NCI-H1105 (cell line): ENCODE measurements at places on chromosomes 12 and 14.

DNA sequence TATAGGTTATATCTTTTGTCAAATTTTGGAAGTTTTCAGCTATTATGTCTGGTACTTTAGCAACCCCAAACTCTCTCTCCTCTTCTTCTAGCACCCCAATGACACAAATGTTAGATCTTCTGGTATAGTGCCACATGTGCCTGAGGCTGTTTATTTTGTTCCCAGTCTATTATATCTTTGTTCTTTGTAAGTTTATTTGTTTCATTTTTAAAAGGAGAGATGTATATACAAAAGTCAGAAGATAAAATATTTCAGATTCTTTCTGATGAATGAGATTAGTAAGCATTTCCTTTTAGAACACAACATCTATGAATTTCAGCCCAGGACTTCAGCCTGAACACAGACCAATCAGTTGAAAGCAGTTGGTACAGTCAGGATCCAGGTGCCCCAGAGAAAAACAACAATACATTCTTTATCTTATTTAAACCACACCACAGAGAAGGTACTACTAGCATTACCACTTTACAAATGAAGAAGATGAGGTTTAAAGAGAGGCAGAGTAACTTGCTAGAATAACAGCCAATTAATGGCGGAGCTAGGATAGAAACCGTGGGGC, 114.1 kb upstream of the BTG1 start:
- DNase-seq, result no peak

DNA sequence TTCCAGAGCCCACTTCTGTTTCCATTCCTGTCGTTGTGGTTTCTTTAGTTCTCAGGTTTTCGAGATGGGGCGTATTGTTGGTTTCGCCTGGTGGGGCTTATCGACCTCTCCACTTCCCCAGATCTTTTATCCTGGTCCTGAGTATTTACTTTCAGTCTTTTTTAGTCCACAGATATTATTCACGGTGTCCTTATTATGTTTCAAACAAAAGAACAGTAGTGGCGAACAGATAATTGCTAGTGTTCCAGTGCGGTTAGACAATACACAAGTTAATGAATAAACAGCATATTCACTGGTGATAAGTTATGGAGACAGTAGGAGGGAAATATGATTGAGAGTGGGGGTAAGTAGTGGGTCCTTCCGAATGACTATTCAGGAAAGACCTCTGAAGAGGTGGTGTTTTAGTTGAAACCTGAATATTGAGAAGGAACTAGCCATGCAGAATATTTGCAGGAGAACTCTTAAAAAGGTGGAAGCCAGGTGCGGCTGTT, 668 bp downstream of the TMEM260 start:
- DNase-seq, result no peak

GRCh38 chr14:58568322-58568721, 69.4 kb upstream of the DACT1 start:
- DNase-seq, result no peak

GRCh38 chr12:14325716-14326343, 39.7 kb upstream of the ATF7IP start:
- no peak for DNase-seq

DNA sequence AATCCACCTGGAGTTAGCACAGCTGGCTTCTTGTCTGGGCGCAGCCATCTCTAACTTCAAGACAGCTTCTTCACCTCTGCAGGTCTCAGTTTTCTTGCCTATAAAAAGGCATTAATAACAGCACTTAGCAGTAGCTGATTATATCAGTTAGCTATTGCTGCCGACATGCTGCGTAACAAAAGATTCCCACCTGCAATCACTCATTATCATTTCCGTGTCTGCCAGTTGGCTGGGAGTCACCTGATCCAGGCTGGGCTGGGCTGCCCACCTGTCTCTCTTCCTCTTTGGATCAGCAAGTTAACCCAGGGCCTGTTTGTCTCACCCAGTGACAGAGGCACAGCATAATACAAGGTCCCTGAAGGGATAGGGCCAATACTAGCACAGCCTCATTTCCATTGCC, 109.7 kb downstream of the SCARB1 start:
- DNase-seq, result no peak

- DNase-seq, result no peak
Measured at GRCh38 chr14:93023039-93023438, 92.7 kb downstream of the ITPK1 start.

DNA sequence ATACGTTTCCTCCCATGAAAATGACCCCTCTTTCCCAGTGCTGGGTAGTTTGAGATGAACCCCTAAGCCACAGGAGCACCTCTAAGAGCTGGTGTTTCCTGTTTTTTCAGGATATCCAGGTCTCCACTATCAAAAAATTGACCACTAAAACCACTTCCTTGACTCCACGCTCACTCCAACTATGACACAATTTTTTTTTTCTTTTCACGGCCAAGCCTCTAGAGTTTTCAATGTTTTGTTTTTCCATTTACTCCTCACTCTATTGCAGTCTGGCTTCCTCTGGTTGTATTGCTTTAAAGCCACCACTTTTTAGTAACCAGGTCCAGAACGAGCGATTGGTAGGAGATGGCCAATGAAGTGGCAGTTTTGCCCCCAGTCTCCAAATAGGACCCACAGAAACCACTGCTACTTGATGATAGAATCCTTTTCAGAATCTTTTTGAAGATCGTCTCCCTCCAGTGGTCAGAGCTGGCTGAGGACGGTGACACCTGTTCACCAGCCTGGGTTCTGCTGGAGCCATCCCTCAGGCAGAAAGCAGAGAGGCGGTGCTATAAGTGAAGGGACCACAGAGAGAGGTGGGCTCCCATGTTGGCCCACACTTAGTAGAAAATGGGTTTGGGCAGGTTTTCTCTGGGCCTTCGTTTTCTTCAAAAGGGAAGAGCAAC, 454.4 kb downstream of the VRK1 start:
- no peak for DNase-seq

DNA sequence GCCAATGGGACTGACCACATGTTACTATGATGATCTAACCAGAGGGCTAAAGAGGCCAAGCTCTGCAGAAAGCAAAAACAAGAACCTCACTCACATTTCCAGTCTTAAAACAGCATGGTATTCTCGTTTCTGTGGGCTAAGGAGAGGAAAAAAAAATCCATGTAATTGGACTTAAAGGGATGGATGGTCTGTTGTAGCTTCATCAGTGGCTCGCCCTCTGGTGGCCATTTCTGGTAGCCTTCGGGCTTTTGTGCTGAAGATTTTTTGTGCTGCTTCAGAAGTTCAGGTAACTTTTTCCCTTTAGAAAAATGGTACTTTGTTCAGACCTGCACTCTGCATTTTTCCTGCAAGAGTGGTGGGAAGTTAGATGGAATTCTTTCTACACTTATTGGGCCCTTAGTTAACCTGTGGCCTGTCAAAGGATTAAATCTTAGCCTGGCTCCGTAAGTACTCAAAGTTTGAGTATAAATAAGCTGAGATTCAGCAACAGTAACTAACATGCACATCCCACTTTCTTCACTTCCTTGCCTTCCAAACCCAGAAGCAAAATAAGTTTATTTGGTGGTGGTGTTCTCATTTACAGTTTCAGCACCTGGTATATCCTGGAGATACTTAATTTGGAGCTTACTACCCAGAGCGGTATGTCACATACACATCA, 22.3 kb downstream of the DCAF4 start:
- DNase-seq, result peak; percentile 26

DNA sequence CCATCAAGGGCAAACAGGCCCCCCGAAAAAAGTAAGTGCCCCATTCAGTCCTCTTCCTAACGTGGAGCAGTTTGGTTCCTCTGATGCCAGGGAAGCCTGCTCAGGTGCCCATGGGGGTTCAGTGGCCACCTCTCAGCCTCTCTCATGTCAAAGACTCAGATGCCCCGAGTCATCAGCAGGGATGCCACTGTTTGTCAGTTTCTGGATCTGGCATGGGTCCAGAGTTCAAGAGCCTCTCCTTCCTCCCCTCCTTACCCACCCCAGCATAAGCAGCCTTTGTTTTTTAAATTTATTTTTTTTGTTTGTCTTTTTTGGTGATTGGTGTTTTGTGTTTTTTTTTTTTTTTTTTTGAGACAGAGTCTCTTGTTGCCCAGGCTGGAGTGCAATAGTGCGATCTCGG, 11.3 kb downstream of the KMT5A start:
- DNase-seq, result no peak

GRCh38 chr12:49869816-49870500, 27.1 kb upstream of the BCDIN3D start:
- DNase-seq, result no peak

DNA sequence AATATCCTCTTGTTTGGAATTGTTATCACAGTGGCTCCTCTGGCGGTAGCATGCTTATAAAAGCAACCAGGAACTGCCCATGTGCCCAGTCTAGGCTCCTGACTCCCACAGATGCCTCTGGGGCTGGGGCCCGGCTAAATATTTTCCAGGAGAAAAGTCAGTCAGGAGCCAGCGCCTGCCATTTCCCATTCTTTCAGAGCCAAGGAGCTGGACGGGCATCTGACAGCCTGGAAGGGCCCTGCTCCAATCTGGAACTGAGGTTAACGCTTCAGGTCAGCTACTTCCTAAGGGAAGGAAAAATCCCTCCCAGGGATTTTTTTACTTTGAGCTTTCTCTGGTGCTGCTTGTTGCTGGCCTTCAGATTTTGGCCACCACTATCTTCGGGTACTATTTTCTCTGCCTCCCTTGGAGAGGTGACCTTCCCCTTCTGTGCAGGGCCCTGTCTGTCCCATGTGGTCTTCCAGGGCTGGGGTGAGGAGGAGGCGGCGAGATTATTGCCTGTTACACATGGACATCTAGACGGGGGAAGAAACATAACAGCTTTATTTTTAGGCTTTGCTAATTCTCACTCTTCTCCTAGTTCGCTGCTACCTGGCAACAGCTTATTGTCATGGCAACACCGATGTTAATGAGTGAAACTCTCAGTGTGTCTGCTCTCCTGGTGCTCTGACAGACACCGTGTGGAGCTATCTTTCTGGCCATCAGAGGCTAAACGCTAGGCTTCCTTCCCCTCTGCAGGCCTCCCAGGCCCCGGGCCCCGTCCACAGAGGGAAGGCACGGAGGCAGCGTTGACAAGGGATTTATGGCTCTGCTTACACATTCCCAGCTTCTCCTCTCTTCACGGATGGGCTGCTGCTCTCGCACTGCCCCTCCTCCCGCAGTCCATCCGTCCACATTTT, 160.4 kb downstream of the CACNA1C start:
- no peak for DNase-seq

DNA sequence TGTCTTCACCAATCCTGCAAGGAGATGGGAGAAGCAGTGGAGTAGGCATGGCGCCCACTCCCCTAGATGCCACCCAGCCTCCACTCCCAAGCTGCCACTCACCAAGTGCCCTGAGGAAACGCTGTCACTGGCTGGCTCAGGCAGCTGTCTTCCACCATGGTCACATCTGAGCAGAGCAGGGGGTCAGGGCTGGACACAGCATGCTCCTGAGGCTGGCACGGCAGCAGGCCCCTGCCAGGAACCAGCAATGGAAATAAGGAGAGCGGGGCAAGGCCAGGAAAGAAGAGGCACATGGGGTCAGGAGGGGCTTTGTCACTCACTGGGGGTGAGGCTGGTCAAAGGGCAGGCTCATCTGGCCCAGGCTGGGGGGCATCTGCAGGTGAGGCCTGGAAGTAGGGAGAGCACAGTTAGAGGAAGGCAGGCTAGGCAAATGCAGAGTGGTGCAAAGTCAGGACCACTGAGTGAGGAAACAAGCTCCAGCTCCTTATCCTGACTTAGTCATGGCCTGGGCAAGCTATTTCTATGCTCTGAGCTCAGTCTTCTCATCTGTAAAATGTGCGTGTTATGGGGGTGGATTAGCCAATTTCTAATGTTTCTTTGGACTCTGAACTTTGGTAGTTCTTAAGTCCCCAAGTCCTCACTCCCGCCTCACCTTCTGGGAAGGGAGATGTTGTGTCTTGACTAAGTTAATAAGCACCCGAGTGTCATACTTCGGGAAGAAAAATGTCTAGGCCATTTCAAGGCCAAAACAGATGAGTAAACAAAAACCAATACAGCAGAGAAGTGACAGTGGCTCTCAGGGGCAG, 8.0 kb downstream of the NAB2 start:
- no peak for DNase-seq

DNA sequence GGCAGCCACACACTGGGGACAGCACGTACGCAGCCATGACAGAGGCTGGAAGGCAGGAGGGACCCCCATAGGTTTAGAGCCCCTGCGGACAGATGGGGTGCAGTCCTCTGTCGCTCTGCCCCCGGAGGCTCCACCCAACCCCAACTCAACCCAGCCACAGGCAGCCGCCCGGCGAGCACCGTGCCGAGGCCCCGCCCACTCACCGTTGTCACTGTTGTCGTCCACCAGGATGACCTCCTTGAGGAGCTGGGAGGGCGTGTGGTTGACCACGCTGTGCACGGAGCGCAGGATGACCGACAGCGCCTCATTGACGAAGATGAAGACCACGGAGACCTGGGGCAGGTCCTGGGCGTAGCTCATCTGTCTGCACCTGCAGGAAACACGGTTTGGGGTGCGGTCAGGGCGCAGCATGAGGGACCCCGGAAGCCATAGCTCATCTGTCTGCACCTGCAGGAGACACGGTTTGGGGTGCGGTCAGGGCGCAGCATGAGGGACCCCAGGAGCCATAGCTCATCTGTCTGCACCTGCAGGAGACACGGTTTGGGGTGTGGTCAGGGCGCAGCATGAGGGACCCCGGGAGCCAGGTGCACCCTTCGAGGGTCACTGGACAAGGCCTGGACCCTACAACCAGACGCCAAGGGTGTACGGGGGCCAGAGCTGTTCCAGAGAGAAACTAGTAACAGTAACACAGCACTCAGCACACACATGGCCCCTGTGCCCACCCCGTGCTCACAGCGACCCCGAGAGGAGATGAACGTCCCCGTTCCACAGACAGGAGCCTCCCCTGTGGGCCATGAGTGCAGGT, 66.9 kb downstream of the GALNT9 start:
- no peak for DNase-seq

DNA sequence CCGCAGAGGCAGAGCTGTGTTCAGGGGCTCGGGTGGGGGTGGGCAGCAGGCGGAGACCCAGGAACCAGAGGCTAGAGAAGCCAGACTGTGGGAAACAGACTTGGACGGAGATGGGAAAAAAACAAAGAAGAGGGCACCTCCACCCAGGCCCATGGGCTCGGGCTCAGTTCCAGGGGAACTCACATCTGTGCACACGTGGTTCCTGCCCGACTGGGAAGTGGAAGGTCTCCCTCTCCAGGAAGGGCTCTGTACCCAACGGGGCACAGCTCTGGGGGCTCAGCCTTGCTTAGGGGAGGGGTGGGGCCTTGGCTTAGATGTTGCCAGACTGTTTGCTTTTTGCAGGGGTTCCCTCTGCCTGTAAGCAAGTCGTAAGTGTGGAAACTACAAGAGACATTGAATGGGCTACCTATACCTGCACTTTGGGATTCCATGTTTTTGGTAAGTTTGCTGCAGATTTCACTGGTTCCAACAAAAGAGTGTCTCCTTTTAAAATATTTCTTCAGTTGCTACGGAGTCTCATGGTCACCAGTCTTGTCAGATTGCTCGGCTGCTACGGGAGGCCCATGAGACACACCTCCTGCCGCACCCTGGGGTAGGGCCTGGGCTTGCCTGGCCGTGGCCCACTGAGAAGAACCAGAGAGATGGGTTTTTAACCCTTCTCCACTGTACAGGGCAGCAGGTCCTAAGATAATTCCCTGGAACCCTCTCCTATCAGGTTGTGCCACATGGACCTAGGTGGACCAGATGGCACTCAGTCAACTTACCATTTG, 127.6 kb upstream of the EVL start:
- no peak for DNase-seq

- no peak for DNase-seq
Measured at GRCh38 chr14:90724866-90725265, 91.4 kb downstream of the TTC7B start.
